ENCODE measurements at places on chromosomes 13 and 19.

- DNase-seq = no peak
Measured at GRCh38 chr13:34941436-34941834, 635 bp upstream of the NBEA start.

DNA sequence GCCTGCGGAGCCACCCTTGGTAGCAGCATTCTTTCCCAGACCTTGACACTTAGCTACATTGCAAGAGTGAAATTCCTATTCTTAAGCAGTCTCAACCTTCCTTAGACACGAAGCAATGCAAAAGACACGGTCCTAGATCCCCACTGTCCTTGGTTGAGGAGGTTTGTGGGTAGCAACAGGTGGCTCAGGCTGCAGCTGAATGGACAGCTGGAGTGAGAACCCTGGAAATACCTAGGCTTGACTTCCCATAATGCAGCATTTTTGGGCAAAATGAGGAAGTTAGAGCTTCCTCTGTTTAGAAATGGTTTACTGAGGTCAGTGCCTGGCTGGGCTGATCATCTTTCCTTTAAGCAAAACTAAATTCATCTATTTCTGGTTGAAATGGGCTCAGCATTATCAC is 296.6 kb downstream of the RFC3 start:
- no peak for DNase-seq

GRCh38 chr19:51164215-51164614 is 22.1 kb downstream of the SIGLEC7 start:
- no peak for DNase-seq

DNA sequence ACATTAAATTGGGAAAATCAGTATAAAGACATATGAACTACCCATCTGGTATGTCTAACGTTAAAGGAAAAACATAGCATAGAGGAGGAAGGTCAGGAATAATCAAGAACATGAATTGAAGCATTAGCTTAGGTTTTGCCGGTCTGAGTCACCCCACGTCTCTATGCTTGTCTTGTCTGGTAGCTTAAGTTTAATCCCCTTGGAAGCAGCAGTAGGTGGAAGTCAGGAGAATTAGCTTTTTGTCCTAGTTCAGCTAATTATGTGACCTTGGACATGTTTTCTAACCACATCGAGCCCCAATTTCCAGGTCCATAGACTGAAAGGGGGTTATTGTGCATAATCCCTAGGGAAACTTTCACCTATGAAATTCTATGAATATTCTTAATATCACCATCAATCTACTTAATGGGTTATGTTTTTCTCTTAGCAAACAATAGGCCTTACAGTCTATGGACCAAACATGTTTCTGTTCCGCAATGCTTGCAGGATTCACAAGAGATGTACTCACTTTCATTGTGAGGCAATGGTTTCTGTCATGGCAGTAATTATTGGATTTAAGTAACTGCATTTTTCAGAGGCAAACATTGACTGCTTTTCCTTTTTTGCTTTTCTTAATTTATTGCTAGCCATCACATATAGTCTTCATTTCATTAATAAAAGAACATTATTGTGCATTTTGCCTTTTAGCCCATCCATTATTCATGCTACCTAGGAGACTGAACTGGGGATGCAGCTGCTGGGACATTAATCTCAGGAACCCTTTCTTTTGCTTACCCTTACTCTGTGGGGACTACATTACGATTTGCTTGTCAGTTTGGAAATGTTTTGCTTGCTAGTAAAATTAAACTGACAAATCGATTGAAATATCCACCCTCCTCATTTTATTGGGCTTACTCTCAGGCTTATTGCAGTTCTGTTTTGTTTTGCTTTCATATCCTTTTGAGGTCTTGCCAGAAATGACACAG is 304.8 kb upstream of the MAB21L1 start:
- no peak for DNase-seq

DNA sequence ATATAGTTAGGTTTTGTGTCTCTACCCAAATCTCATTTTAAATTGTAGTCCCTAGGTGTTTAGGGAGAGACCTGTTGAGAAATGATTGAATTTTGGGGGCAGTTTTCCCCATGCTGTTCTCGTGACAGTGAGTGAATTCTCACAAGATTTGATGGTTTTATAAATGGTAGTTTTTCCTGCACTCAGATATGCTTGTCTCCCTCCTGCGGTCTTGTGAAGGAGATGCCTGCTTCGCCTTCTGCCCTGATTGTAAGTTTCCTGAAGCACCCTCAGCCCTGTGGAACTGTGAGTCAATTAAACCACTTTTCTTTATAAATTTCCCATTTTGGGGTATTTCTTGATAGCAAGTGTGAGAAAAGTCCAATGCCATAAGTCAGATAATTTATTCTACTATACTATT is 1977.5 kb upstream of the PCDH20 start:
- no peak for DNase-seq

DNA sequence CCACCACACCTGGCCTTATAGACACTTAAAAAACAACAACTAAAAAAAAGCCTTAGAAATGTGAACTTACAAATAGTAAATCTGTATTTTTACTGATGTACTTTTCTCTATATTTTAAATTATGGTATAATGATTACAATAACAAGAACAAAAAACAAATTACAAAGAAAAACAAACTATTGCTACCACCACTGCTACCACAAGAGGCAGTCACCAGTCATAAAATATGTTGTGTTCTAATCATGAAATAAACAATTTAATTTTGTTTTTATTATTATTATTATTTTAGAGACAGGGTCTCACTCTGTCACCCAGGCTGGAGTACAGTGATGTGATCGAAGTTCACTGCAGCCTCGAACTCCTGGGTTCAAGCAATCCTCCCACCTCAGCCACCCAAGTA is 72.2 kb downstream of the DIAPH3 start:
- DNase-seq = no peak

DNA sequence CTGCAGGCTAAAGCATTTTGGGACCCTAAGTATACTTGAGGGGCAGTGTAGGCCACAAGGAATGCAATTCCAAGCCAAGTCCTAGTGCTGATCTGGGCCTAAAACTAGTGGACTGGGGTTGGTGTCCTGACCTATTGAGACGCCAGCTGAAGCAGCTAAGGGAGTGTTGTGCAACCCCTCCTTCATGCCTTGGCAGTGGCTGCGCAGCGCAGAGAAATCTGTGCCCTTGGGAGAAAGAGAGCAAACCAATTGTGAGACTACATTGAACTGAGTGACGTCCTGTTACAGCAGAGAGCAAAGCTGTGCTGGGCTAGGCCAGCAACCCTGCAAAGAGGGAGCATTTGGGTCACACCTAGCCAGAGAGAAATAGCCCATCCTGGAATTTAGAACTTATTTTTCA is 2715.0 kb upstream of the PCDH20 start:
- DNase-seq = no peak

DNA sequence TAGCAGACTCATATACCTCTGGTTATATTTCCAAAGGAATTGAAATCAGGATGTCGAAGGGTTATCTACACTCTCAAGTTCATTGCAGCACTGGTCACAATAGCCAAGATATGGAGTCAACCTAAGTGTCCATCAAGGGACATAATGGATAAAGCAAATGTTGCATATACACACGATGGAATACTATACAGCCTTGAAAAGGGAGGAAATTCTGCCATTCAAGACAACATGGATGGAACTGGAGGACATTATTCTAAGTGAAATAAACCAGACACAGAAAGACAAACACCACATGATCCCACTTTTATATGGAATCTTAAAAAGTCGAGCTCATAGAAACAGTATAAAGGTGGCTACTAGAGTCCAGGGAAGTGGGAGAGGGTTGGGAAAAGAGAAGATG is 13.6 kb upstream of the ERCC1 start:
- no peak for DNase-seq

DNA sequence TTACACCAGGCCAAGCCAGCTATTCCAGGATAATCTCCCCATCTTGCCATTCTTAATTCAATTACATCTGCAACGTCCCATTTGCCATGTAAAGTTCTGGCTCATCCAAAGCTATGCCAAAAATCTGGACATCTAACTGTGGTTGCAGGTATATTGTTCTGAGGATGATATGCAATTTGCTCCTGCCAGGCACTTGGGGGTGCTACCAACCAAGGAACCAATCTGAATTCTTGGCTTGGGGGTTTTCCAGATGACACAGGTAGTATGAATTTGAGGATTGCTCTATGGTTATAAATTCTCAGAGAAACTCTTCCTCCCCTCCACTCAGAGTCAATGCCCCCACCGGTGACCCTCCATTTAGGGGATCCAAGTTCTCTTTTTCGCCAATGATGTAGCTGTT is 33.0 kb downstream of the CRYL1 start:
- DNase-seq = no peak

- DNase-seq = no peak
Measured at GRCh38 chr13:19184176-19184575, 2.6 kb upstream of the TUBA3C start.

DNA sequence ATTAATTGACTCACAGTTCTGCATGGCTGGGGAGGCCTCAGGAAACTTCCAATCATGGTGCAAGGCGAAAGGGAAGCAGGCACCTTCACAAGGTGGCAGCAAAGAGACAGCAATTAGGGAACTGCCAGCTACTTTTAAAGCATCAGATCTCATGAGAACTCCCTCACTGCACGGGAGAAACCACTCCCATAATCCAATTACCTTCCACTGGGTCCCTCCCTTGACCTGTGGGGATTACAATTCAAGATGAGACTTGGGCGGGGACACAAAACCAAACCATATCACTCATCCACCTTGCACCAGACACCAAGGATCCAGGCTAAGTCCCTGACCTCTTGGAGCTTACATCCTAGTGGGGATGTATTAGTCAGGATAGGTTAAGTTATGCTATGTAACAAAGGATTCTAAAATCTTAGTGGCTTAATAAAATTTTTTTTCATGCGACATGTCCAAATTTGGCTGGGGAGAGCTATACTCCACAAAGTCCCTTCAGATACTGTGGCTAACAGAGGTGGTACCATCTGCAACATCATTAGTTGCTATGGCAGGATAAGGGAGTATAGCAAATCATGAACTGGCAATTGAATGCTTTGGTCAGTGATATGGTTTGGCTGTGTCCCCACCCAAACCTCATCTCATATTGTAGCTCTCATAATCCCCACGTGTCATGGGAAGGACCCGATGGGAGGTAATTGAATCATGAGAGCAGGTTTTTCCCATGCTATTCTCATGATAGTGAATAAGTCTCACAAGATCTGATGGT is 8.3 kb upstream of the FAM187B start:
- no peak for DNase-seq

- no peak for DNase-seq
Measured at GRCh38 chr19:17832443-17833208, 11.3 kb upstream of the INSL3 start.

DNA sequence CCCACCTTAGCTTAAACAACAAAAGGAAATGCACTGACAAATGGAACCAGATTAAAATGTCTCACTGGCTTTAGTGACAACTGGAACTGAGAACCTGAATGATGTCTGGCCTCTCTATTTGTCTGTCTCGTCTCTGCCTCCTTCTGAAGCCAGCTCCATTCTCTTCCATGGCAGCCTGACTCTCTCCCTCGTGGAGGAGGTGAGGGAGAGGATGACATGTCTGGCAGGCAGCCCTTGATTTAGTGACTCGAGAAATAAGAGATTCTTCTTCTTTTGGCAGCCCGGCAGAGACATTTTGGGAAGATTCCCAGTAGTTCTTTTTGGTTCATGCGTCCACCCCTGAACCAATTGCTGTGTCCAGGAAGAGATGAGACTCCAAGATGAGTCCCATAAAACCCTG is 131.7 kb downstream of the KLF5 start:
- no peak for DNase-seq

GRCh38 chr19:33348301-33349010 is 25.1 kb upstream of the CEBPG start:
- DNase-seq = no peak

DNA sequence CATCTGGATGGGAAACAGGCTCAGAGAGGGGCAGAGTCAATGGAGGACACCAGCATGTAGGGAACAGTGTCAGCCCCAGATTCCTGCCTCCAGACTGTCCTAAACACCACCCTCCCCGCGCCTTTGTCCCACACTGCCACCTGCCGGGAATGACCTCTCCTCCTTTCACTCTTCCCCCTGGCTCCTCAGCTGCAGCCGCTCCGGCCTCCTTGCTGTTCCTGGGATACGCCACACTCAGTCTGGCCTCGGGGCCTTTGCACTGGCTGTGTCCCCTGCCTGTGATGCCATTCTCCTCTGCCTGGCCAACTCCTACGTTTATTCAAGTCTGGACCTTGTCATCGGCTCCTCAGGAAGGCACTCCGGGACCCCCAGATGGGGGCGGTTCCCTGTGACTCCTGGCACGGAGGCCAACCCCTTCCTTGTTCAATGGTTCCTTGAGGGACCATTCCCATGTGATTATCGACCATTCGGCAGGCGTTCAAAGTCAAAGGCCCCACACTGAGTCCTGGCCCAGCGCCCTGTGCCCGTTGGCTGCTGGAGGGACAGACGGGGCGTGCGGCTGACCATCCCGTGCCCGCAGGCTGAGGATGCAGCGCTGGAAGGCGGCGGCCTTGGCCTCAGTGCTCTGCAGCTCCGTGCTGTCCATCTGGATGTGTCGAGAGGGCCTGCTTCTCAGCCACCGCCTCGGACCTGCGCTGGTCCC is 15.8 kb downstream of the FUT6 start:
- no peak for DNase-seq

DNA sequence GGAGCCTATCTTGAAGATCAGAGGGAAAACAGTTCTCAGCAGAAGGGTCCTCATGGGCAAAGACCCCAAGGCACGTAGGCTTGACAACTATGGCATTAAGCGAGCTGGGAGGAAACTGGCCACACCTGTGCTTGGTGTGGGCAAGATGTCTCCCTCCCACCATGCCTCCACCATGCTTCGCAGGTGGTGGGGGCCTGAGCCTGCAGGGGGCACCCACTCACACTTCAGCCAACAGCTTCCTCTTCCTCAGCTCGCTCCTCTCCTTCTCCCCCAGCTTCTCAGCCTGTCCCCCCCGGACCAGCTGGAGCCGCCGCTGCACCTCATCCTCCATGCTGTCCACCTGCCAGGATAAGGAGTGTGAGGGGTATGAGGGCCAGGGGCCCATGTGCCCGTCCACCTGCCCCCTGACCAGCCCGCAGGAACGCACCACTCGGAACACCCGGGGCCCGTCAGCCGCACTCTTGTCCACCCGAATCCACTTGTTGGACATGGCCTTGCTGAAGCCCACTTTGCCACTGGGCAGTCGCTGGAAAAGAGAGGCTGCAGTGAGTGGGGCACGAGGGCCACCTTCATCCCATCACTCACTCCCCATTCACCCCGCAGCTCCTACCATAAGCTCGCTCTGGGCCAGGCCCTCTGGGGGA is 3.4 kb downstream of the FARSA start:
- DNase-seq = no peak

DNA sequence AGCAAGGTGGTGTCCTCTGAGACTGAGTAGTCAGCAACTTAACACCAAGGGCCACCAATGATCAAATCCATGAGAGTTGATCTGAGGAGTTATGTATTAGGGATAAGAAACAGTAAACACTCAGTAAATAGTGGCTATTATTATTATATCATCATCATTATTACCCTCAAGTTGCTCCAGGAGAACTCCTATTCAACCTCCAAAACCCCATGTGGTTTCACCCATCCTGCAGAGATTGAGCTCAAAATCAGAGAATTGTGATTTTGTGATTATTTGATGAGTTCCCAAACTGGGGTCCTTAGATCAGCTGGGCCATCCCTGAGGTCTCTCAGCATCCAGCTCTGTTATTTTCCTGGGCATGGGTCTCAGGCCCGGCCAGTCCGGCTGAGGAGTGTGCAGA is 3.5 kb upstream of the CGB7 start:
- DNase-seq = no peak

GRCh38 chr19:52527956-52528351 is 486 bp downstream of the ZNF808 start:
- DNase-seq = no peak

GRCh38 chr19:30541575-30541974 is 169.4 kb downstream of the ZNF536 start:
- DNase-seq = no peak

GRCh38 chr19:49513746-49514118 is 1.3 kb downstream of the FCGRT start:
- DNase-seq = no peak

- DNase-seq = peak; percentile 27
Measured at GRCh38 chr19:12778017-12778904, 2.9 kb upstream of the HOOK2 start.
